Stimulated activated CD8-positive, alpha-beta memory T cell treated with anti-CD3 and anti-CD28 coated beads, Interleukin-4, amount 100 ng/mL, for 1 hour (primary cell): ENCODE measurements at places on chromosomes 7 and 10.

GRCh38 chr7:69301253-69301652 lies 297.0 kb upstream of the AUTS2 start:
- DNase-seq, result no peak

GRCh38 chr7:71553306-71553705 lies 421.4 kb downstream of the GALNT17 start:
- no peak for DNase-seq

GRCh38 chr10:97024168-97025073 lies 161.3 kb downstream of the SLIT1 start:
- DNase-seq, result no peak

GRCh38 chr10:51421853-51422252 lies 277.5 kb downstream of the CSTF2T start:
- no peak for DNase-seq

- no peak for DNase-seq
These were observed 1.3 kb downstream of the INPP5A start for GRCh38 chr10:132538790-132539421.
